ENCODE measurements at places on chromosomes 4 and X.
A peak's percentile ranks its signal among the peaks of the same experiment; 100 is the strongest.

DNA sequence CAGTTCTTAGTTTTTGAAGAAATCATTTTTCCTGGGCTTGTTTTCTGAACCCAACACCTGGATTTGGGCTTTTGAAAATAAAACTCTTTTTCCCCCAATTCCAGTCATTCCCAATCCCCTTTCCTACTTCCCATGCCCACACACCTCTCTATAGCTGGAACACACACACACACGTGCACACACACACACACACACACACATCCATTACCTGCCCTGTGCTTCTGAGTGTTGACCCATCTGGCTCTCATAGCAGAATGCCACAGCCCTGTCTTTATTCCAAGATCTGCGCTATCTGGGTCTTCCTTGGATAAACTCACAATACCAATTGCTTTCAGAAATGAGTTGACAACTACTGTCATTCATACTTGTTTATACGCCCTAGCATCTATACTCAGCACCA lies 54.9 kb upstream of the C4orf54 start:
- DNase-seq: no peak

DNA sequence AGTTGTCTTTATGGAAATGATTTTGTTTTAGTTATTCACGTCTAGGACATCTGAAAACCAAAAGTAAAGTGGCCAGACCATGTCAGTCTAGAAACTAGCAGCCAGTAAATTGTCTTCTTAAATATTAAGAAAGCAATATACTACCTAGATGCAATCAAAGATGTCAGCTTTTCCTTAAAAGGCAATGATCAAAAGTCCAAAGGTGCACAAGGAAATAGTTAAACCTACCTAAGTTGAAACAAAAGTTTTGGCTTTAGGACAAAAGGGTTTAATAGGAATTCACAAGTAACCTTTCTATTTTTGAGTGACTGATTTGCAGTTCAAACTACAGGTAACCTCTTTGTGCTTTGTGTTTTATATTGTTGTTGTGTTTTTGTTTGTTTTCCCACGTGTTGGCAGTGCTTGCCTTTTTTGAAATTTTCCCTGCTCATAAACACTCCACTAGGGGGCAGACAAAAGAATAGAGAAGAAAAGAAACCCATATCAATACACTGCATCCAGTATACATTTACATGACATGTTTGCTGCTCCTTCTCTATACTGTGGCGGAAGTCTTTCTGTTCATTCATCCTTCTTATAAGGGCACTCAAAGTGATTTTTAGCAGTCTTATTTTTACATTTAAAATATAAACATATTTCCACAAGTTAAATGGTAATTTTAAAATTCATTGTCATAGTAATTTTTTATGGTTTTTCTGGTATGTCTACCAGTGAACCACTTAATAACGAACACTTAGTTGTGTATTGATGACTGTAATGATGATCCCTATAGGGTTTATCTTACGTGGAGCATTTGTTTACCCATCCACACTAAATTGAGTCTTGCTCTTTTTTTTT lies 62.7 kb downstream of the GAB1 start:
- no peak for DNase-seq

DNA sequence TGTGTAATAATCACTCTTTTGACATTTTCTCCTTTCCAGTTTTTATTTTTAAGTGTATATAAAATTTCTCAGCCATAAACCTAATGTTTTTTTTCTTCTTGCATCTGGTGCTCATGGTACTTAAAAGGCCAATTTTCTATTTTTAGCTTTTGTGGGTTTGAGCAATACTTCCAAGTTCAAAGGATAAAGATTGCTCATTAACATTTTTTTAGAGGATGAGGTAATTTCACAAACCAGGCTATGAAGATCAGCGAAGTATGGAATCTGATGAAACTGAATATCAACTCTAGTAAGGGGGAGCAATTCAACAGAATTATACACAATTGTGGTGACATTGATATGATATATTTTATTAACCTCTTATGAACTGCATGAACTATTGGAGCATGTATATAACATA lies 25.8 kb upstream of the KLHL34 start:
- peak; percentile 35 for DNase-seq

GRCh38 chr4:125728568-125728967 lies 413.8 kb downstream of the FAT4 start:
- peak; percentile 83 for DNase-seq

GRCh38 chr4:108795733-108796132 lies 32.9 kb upstream of the ETNPPL start:
- DNase-seq: no peak

- DNase-seq: no peak
Observed at GRCh38 chr4:108884596-108884995, 121.7 kb upstream of the ETNPPL start.

DNA sequence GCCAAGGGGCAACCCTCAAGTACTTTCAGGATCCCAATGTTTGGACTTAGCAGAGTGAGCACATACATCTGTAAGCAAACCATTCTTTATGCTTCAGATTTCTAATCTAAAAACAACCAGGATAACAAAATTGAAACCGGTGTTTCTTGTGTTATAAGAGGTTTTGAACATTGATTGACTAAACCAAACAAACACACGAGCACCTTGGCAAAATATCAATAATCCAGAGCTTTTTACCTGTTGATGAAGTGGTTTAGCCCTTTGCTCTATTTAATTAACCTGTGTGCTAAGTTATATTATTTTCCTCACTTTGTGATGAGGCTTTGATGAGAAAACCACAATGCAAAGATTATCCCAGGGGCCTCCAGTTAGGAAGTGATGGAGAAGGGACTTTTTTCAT lies 255.3 kb upstream of the CXXC4 start:
- no peak for DNase-seq

GRCh38 chrX:109842611-109843010 lies 109.6 kb upstream of the ACSL4 start:
- no peak for DNase-seq

GRCh38 chr4:184599492-184600135 lies 49.6 kb downstream of the CASP3 start:
- peak; percentile 31 for DNase-seq

- no peak for DNase-seq
Observed at GRCh38 chr4:159608436-159608835, 505.6 kb downstream of the RAPGEF2 start.

DNA sequence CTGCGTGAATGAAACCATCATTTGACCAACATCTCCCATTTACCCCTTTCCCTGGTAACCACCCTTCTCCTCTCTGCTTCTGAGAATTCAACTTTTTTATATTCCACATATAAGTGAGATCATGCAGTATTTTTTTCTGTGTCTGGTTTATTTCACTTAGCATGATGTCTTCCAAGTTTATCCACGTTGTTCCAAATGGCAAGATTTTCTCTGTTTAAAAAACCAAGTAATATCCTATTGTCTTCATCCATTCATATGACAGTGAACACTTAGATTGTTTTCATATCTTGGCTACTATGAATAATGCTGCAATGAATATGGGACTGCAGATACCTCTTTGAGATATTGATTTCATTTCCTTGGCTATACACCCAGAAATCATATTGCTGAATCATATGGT lies 362.4 kb upstream of the SLC7A11 start:
- DNase-seq: no peak
